ENCODE measurements at places on chromosomes 12 and 14.

DNA sequence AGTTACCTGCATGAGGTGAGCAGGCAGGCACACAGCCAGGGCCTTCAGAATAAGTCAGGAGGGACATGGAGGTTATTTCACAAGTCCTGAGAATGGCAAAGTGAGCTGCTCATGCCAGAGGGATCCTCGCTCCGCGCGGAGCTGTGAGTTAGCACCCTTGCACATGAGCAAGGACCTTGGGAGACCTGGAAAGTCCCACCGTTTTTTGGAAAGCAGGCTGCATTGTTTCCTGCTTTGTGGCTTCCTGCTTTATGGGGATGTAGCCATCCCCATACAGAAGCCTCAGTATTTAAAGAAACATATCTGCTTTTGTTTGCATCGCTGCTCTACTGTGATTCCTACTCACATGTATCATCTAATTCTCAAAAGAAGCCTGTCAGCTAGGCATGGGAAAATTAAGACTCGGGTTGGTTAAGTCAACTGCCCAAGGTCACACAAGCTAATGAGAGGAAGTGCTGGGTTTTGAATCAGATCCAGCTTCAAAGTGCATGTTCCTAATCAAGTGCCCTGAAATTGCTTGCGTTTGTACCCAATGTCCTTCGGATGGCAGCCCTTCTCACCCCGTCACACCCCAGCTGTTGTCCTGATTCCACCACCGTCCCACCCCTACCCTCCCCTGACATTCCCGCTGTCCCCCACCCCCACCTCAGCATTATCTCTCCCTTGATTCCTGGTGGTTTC, 106.2 kb downstream of the CRACR2A start:
- no peak for DNase-seq

GRCh38 chr12:88931598-88931997, 351.3 kb upstream of the KITLG start:
- no peak for DNase-seq

GRCh38 chr12:12070674-12071656, at the start of gene BCL2L14:
Gene BCL2L14, plus strand, starts transcription at chr12:12070939. Its CDS starts 8,367 bp downstream, at chr12:12079306.
- no peak for DNase-seq

- DNase-seq = no peak
These were observed 508.5 kb downstream of the ETNK1 start for GRCh38 chr12:23133471-23133870.

DNA sequence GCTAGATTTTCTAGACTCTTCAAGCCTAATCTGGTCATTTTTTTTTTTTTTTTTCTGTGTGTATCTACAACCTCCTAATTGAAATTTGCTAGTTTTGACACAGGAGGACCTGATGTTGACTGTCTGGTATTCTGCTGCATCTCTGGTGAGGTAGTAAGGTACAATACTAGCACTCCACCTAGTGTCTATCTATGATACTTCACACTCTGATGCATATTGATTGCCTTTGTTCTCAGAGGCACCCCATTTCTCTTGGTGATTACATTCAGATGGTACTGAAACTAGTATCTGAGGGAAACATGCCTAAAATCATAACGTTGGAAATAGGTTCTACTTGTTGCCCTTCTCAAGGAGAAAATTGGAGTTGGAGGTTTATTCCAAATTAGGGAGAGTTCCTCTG, 930.5 kb upstream of the NOVA1 start:
- no peak for DNase-seq

Data from posterior vena cava (tissue), 2 donors.